ENCODE measurements at places on chromosomes 11 and 22.

DNA sequence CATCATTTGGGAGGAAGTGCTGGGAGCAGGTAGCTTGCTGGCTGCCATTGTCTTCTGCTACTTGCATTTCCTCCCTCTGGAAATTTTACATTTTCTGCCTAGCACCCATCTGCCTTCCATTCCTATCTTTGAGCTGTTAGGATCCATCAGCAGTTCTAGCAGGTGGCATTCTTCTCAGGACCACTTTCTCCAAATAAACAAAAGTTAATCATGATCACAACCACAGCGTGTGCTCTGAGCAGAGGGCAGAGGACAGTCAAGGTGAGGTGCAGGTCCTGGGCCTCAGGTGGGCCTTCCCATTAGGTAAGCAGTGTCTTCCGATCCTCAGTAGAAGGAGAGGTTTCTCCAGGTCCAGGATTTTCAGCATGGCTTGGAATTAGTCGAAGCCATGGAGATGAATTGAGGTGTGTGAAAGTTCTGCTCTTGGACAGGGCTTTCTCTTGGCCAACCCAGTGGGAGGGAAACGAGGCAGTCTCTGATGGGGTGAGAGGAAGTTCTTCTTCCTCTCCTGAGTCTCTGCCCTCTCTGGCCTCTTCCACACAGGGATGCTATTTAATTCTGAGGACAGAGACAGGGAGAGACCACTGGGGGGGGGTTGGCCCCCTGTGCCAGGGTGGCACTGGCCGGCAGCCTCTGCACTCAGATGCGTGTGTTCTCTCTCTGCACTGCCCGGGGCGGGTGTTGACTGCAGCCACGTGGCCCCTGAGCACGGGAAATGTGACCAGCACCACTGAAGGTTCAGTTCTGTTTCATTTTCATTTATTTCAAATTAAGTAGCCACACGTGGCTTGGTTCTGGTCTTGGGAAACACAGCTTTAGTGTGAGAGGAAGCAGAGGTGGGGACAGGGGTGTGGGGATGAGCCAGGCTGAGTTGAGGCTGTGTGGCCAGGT is 170.8 kb downstream of the TBC1D22A start:
- DNase-seq: no peak

DNA sequence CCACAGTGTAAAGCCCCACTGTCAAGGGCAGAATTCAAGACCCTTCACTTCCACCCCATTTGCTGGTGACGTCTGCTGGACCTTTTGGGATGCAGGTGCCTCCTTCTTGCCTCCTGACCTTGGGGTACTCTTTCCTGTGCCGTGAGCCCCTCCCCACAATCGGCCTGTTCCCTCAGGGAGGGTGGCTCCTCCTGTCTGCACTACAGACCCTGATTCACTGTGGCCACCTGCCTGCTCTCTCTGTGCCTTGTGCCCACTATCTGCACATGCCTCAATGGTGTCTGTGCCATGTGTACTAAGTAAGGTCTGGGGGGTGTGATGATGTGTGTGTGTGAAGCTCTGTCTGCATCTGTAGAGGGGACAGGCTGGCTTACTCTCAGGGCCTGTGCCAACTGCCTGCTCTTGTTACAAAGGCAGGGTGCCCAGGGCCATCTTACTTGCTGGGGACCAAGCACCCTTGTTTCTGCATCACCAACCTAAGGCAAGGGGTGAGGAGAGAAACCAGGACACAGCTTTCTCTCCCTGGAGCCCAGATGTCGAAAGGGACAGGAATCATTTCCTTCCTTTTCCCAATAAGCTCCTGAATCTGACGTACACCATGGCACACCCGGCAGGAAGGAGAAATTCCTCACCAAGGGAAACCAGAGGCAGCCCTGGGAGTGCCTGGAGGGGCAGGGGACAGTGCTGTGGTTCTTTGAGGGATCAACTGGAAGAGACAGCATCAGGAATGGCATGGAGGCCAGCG is 3.7 kb downstream of the PPM1F start:
- no peak for DNase-seq

GRCh38 chr11:111846063-111846462 is 25.3 kb downstream of the ALG9 start:
- no peak for DNase-seq

DNA sequence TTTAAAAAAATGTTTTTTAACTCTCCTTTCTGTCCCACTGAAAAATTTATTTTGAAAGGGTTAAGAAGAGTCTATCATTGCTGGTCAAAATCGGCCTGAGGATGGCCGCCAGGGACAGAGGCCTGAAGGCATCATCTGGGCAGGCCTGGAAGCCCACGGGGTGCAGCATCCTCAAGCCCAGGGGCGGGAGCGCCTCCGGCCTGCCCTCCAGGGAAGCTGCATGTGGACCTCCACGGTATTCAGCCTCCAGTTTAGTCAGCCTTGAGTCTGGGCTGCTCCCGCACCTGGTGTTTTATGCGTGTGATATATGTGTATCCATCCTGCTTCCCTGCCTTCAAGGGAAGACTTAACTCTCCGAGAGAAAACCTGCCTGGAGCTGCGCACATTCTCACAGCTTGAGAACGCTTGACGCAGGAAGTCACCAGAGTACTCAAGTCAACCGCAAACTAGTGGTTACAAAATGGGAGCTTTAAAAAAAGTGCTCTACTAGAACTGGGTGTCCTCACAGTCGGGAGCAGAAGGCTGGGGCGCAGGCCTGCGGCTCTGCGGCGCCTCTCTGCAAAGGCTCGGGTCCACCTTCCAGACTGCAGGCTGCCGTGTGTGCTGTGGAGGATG is 13.6 kb upstream of the BID start:
- no peak for DNase-seq

GRCh38 chr11:33197915-33198727 is 36.8 kb upstream of the CSTF3 start:
- DNase-seq: no peak

GRCh38 chr11:62472063-62472884 is 53.4 kb downstream of the SCGB1A1 start:
- no peak for DNase-seq

GRCh38 chr11:8035200-8035855 is 45.7 kb upstream of the TUB start:
- no peak for DNase-seq

- DNase-seq: no peak
Measured at GRCh38 chr11:56271092-56271491, 2.9 kb upstream of the OR5T1 start.

GRCh38 chr11:2290351-2290841 is 11.3 kb downstream of the C11orf21 start:
- no peak for DNase-seq

GRCh38 chr11:96306071-96306470 is 36.9 kb downstream of the MAML2 start:
- no peak for DNase-seq

Data from NCI-H2081 treated with DMSO at 0.1 percent for 48 hours (cell line).